Natural killer cell (primary cell): ENCODE measurements at places on chromosomes 4 and X. TPM values are rescaled to one million over a fixed set of nuclear protein-coding genes. Genes with fewer than 3 reads are reported as not detected.

CCDC149 gene
- total RNA-seq: 0.43 TPM

PDGFRA gene
- not detected for total RNA-seq

H2BW2 gene
- total RNA-seq: not detected

PDHA1 gene
- total RNA-seq: 154 TPM

STK32B gene
- total RNA-seq: 0.33 TPM

APOOL gene
- total RNA-seq: 12.0 TPM
